Activated gamma-delta T cell (primary cell): ENCODE measurements at places on chromosomes 3 and 15.

DNA sequence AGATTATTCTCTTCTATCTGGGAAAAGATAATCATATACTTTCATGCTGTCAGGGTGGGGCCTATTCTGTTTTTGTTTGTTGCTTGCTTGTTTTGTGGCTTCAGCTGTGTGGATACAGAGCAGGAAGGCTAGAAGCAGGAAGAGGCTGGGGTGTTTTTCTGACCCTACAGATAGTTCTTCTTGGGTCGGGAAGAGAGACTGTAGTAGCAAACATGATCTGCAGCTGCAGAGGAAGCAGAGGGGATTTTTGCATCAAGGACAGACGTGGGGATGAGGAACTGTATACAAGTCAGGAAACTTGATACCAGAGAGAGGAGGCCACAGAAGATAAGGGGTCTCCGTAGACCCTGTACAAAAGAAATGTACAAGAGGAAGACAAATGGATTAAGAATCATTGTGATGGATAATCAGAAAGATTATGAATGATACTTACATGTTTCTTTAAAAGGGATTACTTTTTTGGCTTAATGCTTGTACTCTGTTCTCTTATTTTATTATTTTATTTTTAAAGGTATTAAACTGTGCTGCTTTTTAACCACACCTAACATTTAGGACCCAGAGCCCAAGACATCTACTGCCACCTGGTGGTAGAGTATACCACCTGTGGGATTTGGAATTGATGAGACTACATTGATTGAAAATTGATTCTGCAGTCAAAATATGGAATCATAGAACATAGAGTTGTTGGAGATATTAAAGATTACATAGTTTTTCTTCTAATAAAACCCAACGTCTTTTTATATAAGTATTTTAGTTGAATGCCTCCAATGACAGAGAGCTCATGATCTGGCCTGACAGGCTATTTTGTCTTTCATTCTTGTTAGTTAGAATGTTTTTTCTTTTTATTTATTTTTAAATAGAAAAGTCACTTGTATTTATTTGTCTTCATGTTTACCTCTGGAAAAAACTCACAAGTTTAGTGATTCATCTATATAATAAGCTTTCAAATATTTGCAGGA is 87.3 kb upstream of the ROPN1 start:
- no peak for DNase-seq

- DNase-seq: no peak
Observed at GRCh38 chr15:91694131-91694830, 159.2 kb upstream of the SLCO3A1 start.

GRCh38 chr15:101698314-101698713 is 26.0 kb downstream of the TARS3 start:
- DNase-seq: no peak

- DNase-seq: no peak
Observed at GRCh38 chr3:194598771-194599557, 34.3 kb downstream of the TMEM44 start.

GRCh38 chr3:174387736-174388135 is 471.4 kb upstream of the NAALADL2 start:
- no peak for DNase-seq

GRCh38 chr15:63440756-63441155 is 59.1 kb upstream of the CA12 start:
- DNase-seq: no peak

GRCh38 chr3:194344012-194344411 is 7.1 kb downstream of the CPN2 start:
- no peak for DNase-seq

- DNase-seq: no peak
Observed at GRCh38 chr3:55579496-55579895, 92.4 kb upstream of the WNT5A start.

GRCh38 chr15:62896969-62897486 is 145.5 kb upstream of the TPM1 start:
- DNase-seq: no peak

DNA sequence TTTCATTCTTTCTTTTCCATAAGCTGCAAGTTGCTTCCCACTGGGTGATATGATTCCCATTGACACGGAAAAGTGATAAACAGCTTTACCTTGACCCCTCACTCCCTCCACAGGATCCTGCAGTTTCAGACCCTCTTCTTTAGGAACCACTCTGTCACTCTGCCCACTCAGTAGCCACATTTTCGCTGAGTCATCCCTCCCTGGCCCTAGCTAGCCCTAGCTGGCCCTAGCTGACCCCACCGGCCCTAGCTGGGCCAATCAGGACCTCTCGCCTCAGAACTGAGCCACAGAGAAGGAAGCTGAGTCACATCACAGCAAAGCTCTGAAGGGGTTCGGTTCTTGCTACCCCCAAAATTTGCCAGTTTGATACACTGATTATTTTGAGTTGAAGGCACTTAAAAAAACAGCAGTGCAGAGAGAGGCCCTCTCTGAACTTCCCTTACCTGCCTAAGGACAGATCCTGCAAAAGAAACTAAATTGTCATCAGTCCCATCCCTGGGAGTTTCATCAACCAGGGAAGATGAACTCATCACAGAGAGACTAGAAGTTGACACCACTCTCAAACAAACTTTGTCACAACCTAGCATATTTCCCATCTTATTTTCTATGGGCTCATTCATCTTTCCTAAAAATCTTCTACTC is 233.5 kb upstream of the PROK2 start:
- no peak for DNase-seq

DNA sequence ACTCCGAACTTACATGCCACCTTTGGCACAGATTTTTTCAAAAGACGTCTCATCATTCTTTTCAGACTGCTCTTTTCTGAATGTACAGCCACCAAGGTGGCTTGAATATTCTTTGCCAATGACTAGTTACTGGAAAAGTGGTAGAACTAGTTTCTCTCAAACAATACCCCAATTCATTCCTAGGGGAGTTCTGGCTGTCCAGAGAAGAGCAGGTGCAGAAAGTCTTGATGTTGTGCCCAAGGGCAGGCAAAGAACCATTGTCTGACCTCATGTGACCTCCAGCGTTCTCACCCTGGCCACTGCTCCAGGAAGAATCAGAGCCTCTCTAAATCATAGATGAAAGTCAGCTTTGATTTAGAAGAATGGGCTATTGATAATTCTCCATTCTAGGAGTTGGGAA is 5.5 kb downstream of the LMOD3 start:
- DNase-seq: no peak

DNA sequence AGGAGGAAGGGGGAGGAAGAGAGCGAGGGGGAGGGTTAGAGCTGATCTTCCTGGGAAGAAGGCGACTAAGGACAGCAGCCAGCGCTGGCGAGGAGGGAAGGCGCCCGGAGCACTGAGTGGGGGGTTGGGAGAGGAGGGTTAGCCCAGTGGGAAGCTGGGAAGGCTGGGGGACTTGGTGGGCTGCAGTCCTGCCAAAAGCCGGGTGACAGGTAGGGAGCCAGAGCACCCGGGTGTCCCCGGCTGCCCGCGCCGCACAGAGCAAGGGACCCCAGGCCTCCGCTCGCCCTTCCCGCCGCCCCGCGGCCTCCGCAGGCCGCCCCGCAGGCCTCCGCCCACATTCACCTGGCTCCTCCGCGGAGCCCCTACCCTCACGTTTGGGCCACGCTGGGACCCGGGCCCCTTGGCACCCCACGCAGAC is 448 bp downstream of the SLC12A8 start:
- no peak for DNase-seq

- DNase-seq: no peak
Observed at GRCh38 chr15:70471517-70471916, 291.8 kb downstream of the UACA start.

GRCh38 chr3:46604127-46604526 is 8.2 kb upstream of the FAM240A start:
- DNase-seq: no peak

GRCh38 chr15:36175741-36176291 is 403.6 kb upstream of the CDIN1 start:
- DNase-seq: no peak

DNA sequence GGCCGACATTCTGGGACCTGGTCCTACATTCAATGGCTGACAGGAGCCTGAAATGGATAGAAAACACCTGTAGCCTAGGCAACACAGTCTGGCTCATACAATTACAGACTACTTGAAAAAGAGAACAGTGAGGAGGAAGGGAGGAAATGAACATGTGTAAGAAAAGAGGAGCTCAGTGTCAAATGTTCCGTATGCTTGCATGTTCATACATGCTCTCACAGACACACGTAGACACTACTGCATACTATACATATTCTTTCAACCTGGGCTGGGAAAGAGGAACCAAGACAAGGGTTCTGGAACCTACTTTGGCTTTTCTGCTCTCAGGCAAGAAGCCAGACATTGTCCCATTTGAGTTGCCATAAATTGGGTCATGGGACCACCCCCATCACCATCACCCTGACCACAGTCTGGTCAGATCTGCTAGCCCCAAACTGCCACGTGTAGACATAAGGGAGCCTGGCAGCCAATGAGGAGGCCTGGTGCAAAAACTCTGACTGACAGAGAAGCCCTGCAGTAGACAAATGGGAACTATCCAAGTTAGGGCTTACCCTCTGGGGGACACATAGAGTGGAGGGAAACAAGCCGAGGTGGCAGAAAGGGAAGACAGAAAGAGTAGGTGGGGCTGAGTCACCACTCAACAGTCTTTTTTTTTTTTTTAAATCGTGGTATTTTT is 310.0 kb downstream of the SHQ1 start:
- DNase-seq: no peak

DNA sequence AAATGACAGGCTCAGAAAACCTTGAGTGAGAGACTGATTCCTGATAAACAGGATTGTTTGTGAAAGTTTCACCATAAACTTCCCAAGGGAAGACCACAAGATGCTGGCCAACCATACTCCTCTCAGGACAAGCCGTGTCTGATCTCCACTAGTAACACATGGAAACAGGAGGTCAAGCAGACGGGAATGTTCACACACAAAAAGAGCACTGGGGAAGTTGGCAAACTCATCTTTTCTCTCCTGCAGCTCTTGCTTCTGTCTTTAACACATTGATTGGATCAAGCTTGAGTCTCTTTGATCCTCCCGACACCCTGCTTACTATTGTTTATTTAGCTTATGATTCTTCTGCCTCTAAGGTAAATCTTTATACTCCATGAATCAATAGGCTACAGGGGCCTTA is 713.5 kb downstream of the PDCD6IP start:
- DNase-seq: no peak

DNA sequence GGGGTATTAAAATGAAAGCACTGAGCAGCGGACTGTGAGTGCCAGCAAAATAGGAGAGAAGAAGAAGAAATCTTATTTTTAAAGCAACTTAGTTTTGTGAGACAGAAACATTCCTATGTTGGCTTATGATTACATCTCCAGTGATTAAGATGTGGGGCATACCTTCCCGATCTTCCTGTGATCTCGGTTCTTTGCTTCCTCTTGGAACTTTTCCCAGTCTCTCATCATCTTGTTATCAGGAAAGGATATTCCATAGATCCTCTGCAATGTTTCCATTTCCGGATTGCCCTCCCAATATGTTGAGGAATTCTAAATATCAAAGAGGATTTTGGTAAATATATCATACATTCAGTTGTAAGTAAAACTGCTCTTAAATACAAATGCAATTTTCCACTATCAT is 22.2 kb downstream of the TARS3 start:
- no peak for DNase-seq

DNA sequence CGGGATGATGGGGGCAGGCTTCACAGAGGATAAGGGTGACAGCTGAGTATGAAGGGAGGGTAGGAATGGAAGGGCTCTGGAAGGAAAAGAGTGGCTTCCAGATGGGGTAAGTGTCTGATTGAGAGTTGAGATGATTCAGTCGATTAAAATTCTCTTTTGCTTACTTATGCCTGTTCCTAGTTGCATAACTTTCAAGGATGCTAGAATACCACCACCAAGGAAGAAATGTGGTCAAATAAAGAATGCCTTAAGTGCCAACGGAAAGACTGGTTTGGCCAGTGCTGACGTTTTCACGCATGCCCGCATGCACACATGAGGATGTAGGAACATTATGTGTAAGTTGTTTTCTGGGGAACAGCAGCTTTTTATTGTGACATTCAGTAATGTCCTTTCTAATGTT is 263.4 kb upstream of the WNT5A start:
- no peak for DNase-seq

GRCh38 chr15:37877851-37878741 is 56.3 kb upstream of the TMCO5A start:
- no peak for DNase-seq

- DNase-seq: no peak
Observed at GRCh38 chr3:15326037-15326436, 6.3 kb downstream of the SH3BP5 start.

DNA sequence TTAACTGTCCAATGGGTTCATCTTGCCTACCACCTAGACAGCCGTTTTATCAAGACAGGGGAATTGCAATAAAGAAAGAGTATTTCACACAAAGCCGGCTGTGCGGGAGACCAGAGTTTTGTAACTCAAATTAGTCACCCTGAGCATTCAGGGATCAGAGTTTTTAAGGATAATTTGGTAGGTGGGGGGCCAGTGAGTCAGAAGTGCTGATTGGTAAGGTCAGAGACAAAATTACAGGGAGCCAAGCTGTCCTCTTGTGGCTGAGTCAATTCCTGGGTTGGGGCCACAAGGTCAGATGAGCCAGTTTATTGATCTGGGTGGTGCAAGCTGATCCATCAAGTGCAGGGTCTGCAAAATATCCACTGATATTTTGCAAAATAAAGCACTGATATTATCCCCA is 29.9 kb upstream of the GPD1L start:
- no peak for DNase-seq

DNA sequence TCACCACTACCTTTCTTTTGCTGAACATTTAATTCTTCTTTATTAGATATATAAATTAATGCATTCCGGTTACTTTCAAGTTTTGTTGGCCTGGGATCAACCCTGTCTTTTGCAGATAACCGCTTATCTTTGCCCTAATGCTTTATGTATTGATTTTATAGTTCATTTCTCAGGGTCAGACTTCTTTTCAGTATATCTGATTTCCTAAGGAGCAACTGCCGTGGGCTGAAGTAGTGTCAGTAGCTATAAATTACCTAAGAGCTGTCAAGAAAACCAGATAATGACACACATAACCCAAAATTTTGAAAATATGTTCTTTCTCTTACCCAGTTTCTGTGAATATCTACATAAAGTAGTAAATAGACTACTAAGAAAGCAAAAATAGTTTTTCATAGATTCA is 38.0 kb downstream of the COL6A5 start:
- no peak for DNase-seq

- DNase-seq: no peak
Observed at GRCh38 chr3:134473868-134474546, 11.8 kb downstream of the ANAPC13 start.

- no peak for DNase-seq
Observed at GRCh38 chr3:64053581-64053980, 30.3 kb upstream of the PSMD6 start.

- DNase-seq: no peak
Observed at GRCh38 chr3:124059580-124059979, 67.7 kb upstream of the ROPN1 start.

DNA sequence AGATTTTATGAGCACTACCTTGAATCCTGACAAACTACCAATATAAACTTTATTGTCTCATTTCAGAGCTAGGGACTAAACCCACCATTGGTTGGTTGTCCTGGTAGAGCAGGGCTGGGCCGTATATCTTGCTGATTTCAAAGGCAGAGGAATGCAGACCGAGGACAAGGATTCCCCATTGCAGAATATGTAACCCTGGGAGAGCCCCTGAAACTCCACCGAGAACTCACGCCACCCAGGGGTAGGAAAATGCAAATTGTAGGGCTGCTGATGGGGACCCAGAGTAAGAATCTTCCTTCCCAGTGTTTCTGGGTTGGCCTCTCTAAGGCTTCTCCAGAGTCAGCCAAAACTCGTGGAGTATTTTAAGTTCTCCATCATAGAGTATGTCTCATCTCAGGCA is 235.3 kb downstream of the ABHD5 start:
- no peak for DNase-seq
